ENCODE measurements at places on chromosomes 5 and 9.

- DNase-seq: no peak
Measured at GRCh38 chr9:92455217-92455616, 27.1 kb downstream of the ASPN start.

GRCh38 chr5:56306433-56307150 lies 73.5 kb upstream of the ANKRD55 start:
- no peak for DNase-seq

GRCh38 chr9:78144663-78145377 lies 91.1 kb upstream of the CEP78 start:
- no peak for DNase-seq

- no peak for DNase-seq
Measured at GRCh38 chr9:133463864-133464615, 4.3 kb downstream of the CACFD1 start.

- DNase-seq: no peak
Measured at GRCh38 chr5:145971108-145971507, 34.7 kb downstream of the SH3RF2 start.

DNA sequence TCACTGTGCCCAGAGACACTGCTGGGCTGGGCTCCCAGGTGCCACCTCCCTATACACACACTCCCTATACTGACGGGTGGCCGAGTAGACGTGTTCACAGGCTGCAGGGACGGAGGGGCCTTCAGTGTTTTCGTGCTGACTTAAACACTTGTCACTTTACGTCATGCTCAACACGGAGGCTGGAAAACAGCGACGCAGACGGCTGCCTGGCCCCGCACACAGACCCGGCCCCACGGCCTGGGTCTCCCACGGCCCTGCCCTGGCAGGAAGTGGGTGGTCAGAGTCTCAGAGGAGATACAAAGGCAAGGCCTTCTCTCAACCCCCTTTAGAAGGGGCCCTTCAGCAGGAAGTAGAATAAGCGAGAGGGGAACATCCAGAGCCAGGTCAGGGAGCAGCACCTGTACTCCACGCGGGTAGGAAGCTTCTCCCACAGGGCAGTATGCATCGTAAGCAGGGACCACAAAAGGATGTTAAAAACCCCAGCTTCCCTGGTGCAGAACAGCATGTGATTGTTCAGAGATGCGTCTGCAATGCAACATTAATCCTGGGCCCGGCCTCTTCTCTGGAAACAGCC lies 11.9 kb upstream of the TBC1D9B start:
- no peak for DNase-seq

DNA sequence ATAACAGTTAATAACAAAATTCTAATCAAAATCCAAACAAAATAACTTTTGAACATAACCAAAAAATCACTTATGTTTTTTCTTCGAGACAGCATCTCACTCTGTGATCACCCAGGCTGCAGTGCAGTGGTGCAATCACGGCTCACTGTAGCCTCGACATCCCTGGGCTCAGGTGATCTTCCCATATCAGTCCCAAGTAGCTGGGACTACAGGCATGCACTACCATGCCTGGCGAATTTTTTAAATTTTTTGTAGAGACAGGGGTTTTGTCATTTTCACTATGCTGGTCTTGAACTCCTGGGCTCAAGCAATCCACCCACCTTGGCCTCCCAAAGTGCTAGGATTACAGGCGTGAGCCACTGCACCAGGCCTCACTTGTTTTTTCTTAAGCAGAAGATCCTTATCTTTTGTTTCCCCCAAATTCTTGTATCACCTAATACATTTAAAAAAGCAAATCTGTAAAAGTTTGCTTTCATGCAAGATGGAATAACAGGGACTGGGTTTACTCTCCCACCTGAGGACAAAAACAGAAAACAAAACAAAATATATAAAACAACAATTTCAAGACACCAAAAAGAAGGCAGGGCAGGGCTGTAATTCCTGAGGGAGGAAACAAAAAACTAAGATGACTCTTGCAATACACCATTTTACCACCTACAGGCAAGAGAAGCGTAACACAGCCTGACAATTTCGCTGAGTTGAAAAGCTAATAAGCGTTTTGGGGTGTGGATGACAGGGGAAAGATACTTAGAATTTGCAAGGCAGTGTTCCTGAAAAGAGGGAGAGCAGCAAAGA lies 71.4 kb downstream of the RAPGEF6 start:
- no peak for DNase-seq

GRCh38 chr9:129344641-129345495 lies 166.8 kb upstream of the IER5L start:
- DNase-seq: no peak

DNA sequence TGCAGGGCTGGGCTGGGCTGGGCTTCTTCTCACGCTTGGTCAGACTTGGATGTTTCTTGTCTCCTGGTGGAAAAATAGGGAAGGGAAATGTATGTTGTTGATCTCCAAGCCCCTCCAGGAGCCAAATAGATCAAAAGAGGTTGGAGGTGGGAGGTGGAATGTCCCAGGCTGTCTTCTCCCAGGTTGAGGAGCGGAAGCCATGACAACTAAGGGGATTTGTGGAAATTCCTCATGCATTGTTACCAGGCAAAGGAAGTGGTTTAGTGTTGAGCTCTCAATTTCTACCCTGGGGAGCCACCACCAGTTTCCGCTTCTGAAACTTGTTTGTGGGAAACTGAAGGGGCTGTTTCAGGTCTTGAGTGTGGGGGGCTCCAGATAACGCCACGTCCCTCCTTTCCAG lies 79.0 kb downstream of the SPRY4 start:
- DNase-seq: no peak

DNA sequence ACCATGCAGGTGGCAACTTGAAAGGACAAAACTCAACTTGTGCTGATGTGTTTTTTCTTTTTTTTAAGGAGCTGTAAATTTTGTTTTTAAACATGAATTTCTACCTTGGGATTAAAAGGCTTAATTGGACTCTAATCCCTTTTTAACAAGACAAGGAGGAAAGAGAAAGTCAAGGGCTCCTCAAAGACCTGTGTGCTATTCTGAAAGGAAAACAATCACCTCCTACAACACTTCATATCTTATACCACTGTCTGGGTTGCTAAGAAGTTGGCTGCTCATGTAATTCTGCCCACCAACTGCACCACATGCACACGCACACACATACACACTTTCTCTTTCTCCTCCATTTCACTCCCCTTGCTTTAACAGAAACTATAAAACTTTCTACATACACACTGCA lies 78.6 kb downstream of the SH3RF2 start:
- no peak for DNase-seq

DNA sequence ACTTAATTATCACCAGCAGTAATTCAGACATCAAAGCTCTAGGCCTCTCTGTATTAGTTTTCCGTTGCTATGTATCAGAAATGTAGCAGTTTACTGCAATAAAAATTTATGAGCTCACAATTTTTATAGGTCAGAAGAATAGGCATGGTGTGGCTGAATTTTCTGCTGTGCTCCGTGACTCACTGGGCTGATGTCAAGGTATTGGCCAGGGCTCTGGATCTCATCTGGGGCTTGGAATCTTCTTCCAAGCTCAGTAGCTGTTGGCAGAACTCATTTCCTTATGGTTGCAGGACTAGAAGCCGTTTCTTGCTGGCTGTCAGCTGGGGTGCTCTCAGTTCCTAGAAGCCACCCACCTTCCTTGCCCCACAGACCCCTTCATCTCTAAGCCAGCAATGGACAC lies 66.3 kb downstream of the PSAT1 start:
- DNase-seq: no peak

- DNase-seq: no peak
Measured at GRCh38 chr9:133704711-133705181, 33.4 kb downstream of the SARDH start.

DNA sequence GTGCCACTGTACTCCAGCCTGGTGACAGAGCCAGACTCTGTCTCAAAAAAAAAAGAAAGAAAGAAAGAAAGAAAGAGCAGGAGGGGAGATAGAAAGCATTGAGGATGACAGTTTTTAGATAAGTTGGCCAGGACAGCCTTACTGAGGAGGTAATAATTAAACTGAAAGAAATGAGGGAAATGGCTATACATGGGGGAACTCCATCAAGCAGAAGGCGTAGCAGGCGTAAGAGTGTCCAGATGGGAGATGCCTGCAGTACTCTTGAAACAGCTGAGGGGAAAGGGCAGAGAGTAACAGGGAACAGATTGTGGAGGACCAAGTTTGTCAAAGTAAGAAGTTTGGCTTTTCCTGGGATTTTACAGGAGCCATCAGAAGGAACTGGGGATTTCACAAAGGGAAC lies 57.5 kb downstream of the HMGCS1 start:
- DNase-seq: no peak

- DNase-seq: no peak
Measured at GRCh38 chr5:150052956-150053712, 33.2 kb downstream of the CSF1R start.

- no peak for DNase-seq
Measured at GRCh38 chr5:488744-489688, 35.2 kb downstream of the SLC9A3 start.

GRCh38 chr9:78468231-78468630 lies 171.3 kb downstream of the PSAT1 start:
- DNase-seq: no peak

DNA sequence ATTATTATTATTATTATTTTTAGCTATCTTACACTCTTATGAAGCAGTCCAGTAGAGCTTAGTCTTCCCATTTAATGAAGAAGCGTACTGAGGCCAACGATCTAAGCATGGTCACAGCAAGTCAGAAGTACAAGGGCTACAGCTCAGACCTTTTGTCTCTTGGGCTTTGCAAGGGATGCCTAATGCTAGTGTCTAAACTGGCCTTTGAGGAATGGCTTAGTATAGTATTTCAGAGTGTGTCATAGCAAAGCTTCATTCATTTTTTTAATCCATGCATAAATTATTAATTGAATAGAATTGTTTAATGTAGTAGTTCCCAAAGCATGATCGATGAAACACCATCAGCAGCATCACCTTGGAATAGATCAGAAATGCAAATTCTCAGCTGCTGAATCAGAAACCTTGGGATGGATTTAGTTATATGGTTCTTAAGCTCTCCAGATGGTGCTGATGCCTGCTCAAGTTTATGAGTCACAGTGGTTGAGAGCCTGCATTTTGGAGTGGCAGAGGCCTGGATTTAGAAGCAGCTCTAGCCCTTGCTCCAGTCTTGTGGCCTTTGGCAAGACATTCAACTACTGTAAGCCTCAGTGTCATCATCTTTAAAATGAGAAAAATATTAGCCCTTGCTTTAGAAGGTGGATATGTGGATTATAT lies 6.1 kb downstream of the IL12B start:
- DNase-seq: no peak

DNA sequence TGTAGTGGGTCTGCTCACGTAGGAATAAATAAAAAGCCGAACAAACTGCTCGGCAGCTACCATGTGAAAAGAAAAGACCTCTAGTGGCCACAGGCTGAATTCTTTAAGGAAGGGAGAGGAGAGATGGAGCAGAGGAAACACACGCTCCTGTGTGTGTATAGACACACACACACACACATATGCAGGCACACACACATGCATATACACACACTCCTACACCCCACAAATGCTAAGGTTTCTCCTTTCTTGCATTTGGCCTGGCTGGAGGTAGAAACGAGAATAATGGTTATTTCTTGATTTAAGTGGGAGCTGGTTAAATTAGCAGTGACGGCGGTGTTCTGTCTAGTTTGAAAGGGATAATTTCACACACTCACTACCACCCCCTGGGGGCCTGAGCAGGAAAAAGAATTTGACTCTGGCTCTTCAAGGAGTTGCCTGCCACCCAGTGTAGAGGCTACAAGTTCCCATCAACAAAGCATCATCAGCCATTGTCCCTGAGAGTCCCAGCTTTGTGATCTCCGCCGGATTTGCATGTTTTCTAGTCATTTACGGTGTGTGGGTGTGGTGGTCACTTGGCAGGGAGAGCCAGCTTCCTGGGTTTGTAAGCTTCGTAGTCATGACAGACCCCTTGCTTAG lies at the start of gene INSYN2B:
TSS of gene INSYN2B (minus strand) at position 78 of the 636 bp plus-strand sequence. CDS start 96,597 bp downstream, outside the sequence.
- peak; percentile 74 for DNase-seq

GRCh38 chr5:9621379-9621903 lies 8.7 kb downstream of the TAS2R1 start:
- no peak for DNase-seq

DNA sequence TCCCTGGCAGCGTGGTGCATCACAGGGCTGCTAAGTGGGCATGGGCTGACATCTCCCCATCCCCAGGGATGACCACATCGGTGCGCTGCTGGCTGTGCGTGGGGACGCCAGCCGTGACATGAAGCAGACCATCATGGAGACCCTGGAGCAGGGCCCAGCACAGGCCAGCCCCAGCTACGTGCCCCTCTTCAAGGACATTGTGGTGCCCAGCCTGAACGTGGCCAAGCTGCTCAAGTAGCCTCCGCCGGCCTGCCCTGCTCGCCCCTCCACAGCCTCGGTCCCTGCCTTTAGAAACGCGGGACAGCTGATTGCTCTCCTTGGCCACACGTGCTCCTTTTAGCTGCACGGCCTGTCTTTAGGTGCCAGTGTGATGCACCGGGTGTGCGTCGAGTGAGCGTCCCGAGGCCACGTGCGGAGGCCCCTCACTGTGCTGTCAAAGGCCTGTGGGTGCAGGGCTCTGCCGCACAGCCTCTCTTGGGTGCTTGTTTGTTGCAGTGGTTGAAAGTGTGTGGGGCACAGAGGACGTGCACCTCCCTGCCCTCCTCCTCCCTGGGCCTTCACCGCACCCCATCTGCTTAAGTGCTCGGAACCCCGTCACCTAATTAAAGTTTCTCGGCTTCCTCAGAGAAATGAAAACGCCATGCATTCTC lies 23.8 kb downstream of the EXOC3 start:
- DNase-seq: no peak

DNA sequence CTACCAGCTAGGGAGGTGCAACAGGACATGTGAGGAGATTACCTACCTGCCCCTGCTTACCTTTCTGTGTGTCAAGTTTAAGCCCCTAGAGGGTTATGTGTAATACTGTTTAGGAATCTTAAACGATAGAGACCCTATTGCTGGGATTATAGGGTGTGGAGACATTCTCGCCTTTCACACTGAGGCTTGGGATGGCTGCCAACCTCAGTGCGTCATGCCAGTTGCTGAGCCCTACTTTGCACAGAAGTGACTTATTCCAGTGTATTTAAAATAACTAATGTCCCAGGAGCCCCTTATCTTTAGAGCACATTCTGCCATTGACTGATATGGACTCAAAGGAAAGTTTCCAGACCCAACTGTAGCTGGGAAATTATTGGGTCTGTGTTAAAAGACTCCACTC lies 76.6 kb upstream of the XPA start:
- no peak for DNase-seq

DNA sequence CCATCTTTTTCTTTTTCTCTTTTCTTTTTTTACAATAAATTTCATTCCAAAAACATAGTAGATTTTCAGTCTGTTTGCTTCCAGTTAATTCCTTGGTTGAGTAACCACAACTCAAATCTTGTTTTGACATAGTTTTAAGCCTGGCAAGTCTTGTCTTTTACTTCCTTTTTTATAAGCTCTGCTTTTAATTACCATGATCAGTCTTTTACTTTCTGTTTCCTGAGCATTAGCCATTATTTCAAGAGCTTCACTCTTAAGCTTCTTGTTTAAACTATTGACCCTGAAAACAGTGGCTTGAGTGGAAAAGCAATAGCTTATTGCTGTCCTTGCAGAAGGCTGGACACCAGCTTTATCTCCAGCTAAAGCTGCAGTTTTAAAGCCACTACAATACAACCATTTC lies 1363.3 kb downstream of the MAT2B start:
- no peak for DNase-seq

GRCh38 chr5:171701100-171701541 lies 84.5 kb upstream of the SMIM23 start:
- DNase-seq: no peak

GRCh38 chr5:90293931-90294330 lies 115.6 kb downstream of the CETN3 start:
- no peak for DNase-seq
